ENCODE measurements at places on chromosomes 3 and 15.
A peak's percentile ranks its signal among the peaks of the same experiment; 100 is the strongest.

- peak; percentile 67 for DNase-seq
These were observed 492 bp downstream of the TMCC1 start for GRCh38 chr3:129892857-129893580.

DNA sequence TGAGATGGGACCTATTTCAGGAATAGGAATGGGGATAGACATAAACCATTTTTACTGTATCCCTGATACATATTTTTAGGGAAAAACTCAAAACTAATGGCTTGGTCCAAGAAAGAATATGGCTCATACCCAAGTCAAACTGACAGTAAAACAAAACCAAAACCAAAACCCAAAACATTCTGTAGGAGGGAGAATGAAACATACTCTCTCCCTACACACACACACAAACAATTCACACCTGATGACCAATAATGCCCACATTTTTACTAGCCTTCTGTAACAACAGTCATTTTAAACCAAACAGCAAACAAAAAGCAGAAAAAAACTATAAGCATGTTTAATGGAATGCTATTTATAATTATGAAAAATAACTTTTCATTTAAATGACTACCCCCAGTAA, 74.9 kb downstream of the NBEAL2 start:
- no peak for DNase-seq

GRCh38 chr3:118445036-118445435, 589.6 kb downstream of the IGSF11 start:
- DNase-seq = no peak

DNA sequence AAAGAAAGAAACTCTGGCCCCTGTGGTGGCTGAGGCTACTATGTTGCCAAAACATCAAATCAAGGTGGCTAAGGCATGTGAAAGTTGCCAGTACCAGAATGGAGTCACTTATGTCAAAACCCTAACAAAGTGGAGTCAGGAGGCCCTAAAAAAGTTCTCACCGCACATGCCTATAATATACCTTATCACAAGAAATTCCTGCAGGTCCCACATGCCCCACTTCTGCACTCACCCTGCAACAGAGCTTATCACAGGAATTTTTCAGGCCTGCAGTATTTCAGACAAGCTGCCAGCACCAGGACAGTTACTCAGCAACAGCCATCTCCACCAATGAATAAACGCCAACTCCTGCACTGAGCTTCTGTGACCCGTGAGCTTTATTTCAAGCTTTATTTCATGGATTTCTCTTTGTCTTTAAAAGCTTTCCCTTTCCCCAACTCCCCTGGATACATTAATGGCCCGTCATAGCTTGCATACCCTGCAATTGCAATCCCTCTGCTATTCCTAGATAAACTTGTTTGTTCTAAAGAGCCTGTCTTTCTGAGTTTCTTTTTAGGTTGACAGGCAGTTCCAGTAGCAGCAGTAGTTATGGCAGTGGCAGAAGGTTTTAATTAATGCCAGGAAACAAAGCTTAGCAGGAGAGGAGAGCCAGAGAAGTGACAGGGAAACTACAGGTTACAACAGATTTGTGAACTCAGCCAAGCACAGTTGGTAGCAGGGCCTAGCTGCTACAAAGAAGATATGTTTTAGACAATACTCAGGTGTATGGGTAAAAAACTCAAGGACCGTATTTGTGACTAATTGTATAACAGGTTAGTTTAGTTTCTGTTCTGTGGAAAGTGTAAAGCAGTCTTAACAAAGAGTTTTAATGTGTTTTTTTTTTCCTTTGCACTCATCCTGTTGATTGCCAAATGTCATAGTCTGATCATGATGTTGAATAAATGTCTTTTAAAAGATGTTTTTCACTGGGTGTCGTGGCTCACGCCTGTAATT, 15.9 kb upstream of the TMEM42 start:
- no peak for DNase-seq

DNA sequence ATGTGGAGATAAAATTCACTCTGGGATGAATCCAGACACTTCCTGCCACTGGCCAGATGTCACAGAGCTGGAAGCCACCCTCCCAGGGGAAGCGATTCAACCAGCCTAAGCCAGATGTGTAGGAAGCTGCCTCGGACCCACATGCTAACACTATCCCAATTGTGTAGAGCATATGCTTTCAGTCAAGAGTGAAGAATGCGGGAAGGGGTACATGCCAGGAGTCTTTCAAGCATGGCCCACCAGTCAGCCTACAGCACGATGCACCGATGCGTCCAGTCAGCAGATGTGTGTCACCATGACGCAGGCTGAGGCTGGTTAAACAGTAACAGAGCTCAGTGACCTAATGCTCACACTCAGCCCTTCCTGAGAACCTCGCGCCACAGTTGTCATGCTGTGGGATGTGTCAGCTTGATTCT, 38.8 kb upstream of the BNC1 start:
- DNase-seq = no peak

- DNase-seq = no peak
These were observed 13.8 kb downstream of the RPL39L start for GRCh38 chr3:187125319-187126031.

- no peak for DNase-seq
These were observed 239.1 kb upstream of the CFAP20DC start for GRCh38 chr3:59288951-59289350.

GRCh38 chr3:171007316-171007715, 19.2 kb downstream of the SLC2A2 start:
- no peak for DNase-seq

- no peak for DNase-seq
These were observed 68.5 kb downstream of the WWTR1 start for GRCh38 chr3:149589332-149589731.

GRCh38 chr3:186915806-186916796, 14.2 kb upstream of the ST6GAL1 start:
- no peak for DNase-seq

DNA sequence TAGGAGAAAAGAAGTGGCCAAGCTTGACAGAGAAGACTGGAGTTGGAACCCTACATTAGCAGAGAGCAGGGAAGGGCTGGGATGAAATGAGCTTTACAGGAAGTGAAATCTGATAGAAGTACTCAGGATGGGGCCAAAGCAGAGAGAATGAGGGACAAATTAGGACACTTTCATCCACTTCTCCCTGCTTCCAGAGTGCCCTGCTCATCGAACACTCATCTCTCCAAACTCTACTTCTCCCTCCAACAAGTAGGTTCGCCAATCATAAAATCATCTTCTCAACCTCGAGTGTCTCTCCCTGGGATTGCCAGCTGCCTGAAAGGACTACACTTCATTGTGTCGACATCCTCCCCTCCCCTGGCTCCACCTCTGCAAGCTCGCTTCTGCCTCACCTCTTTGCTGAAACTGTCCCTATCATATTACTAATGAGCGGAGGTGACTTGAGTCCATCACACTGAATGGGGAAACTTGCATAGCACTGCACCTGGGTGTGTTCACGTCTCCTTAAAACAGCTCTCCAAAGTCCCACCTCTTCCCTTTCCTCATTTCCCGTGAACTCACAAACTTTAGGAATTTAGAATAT, 365.8 kb downstream of the FOXP1 start:
- DNase-seq = no peak

- no peak for DNase-seq
These were observed 39.6 kb downstream of the KBTBD12 start for GRCh38 chr3:127954640-127955039.

- DNase-seq = no peak
These were observed 27.0 kb downstream of the VIPR1 start for GRCh38 chr3:42529468-42529867.

GRCh38 chr3:89173546-89173945, 66.1 kb downstream of the EPHA3 start:
- no peak for DNase-seq

DNA sequence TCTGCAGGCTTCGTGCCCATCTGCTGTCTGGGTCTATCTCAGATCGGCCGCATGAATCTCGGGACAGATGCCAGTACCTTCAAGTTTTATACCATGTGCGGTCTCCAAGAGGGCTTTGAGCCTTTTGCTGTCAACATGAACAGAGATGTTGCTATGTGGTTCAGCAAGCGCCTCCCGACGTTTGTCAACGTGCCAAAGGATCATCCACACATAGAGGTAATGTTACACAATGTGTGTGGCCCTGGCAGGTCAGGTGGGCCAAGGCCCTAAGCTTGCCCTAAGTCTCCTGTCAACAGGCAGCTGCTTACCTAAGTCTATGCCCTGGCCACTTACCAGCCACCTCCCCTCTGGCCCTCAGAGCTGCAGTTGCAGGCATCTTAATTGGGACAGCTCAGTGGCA, 324.0 kb upstream of the CHRM5 start:
- DNase-seq = no peak

- DNase-seq = no peak
These were observed 279.5 kb upstream of the NECTIN3 start for GRCh38 chr3:110791995-110792686.

DNA sequence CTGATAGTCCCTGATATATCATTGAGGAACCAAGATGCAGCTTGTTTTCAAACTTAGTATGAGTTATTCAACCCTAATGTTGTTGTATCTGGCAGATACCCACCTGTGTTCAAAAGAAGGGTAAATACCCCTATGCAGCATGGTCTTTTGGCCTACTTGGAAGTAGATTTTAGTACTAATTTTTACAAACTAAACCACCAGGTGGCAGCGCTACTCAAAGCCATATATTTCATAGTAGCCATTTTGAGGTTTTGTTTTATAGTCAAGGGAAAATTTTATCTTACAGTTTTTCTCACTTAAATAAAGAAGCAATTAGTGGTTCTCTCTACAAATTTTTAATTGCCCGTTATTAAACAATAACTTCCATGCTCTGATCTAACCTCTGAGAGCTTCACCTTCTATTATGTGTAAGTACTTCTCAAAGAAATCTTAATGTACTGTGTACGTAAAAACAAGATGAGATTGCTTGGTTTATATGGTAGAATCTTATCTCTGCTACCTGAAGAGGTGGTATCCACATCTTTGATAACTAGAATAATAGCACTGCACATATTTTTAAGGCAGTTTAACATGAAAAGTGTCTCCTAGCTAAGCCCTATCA, 31.5 kb upstream of the MLF1 start:
- peak; percentile 38 for DNase-seq

GRCh38 chr3:176992565-176992964, 204.7 kb downstream of the TBL1XR1 start:
- DNase-seq = no peak

DNA sequence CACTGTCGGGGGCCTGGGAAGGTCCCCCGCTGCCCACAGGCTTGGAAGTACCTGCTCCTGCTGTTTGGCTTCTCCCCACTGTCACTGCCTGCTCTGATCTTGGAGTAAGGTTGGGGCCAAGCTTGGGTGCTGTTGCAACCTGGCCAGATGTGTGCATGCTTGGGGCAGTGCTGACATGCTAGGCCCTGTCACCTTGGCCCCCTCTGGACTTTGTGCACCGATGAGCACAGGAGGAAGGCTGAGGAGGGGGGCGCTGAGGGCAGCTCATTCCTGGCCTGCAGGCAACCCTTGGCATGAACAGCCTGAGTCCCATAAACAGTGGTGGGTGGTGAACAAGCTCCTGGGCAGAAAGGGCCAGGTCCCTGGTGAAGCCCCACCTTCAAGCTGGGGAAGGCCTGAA, 4.0 kb upstream of the XCR1 start:
- no peak for DNase-seq

- no peak for DNase-seq
These were observed 236.1 kb downstream of the OCA2 start for GRCh38 chr15:27863000-27863399.

- no peak for DNase-seq
These were observed 2.1 kb downstream of the CD47 start for GRCh38 chr3:108088697-108089096.

DNA sequence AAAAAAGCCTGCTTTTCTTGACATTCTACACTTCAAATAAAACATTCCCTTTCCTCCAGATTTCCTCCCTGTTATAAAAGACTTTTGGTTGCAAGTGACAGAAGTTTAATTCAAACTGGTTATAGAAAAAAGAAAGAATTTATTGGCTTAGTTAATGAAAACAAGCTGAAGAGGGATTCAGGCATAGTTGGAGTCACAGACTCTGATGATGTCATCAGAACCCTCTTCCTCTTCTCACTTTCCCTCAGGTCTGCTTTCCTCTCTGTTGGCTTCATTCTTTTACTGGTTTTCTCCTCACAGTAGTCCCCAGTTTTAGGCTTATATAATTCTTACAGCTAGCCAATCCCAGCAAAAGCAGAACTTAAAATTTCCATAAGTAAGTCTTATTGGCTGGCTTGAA, 32.0 kb upstream of the MBNL1 start:
- DNase-seq = no peak

GRCh38 chr3:49813497-49814174, at the start of gene UBA7:
UBA7 (minus strand) TSS chr3:49813953; CDS start chr3:49813787, 166 bp downstream.
- no peak for DNase-seq

DNA sequence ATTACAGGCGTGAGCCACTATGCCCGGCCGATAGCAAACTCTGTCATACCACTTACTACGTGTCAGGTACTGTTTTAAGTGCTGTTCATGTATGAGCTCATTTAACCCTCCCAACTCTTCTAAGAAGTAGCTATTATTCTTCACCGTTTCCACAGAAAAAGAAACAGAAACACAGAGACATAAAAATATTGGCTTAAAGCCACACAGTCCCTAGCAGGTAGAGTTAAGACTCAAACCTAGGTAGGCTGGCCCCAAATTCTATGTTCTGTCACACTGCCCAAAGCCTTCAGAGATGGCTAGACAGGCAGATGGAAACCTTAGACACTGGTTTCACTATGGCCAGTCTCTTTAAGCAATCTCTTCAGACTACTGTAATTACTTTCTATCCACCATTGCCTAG, 149.8 kb upstream of the KCNMB2 start:
- DNase-seq = no peak

- peak; percentile 70 for DNase-seq
These were observed 74.8 kb downstream of the IL20RB start for GRCh38 chr3:137032465-137033120.

DNA sequence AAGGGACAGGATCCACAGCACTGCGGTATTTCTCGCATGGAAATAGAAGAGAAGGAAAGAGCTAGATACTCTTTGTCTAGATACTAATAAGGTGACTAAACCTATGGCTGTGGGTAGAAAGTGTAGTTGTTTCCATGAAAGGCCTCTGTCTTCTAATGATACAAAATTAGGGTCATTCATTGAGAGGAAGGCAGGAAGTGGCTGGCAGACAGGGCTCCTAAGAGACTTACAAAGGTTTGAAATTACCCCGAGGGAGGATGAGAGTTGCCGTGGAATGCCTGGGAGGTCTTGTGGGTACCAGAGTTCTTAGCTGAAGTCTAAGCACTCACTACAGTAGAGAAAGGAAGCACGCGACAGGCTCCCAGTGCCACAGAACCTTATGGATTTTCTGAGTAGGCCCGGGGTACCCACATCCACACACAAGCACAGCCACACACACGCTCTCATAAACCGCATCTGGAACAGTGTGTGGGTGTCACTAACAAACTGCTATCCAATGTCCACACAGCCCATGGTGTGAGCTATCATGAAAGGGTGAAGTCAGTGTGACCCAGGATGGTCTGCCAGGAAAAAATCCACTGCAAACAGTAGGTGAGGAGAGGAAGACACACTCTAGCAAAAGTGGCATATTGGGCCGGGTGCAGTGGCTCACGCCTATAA, 221.4 kb downstream of the FAM43A start:
- DNase-seq = no peak

- DNase-seq = no peak
These were observed 8.8 kb downstream of the NEK10 start for GRCh38 chr3:27360113-27361078.
